Karpas-422 (cell line): ENCODE measurements at places on chromosomes 11 and 22. TPM values are rescaled to one million over a fixed set of nuclear protein-coding genes. Genes with fewer than 3 reads are reported as not detected.

SLC22A8 gene
- total RNA-seq: not detected in 2 replicates

OPCML gene
- not detected in 2 replicates for total RNA-seq

ABTB2 gene
- total RNA-seq: not detected in 2 replicates

DNA sequence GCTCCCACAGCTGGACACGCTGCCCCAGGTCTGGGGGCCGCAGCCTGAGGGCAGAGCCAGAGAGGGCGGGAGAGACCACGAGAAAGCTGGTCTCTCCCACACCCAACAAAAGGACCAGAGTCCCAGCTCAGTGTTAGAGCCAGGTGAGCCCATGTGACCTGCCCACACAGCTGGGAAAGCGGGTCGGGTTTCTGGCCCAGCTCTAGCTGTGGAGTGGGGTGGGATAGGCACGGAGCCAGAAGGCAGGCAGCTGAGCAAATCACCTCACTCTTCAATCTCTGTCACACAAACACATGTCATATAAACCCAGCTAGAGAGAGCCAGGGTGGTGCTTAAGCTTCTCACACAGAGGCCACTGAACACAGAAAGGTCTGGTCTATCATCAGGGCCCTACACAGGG is 7.8 kb upstream of the EIF3D start:
- no peak overlapping the region for H3K4me3 ChIP-seq
- no peaks in the 10 kb centered on the region for H3K4me1 ChIP-seq
- DNase-seq: no peak
- no peaks in the 10 kb centered on the region for H3K27me3 ChIP-seq
- no peak overlapping the region for H3K27ac ChIP-seq

DNA sequence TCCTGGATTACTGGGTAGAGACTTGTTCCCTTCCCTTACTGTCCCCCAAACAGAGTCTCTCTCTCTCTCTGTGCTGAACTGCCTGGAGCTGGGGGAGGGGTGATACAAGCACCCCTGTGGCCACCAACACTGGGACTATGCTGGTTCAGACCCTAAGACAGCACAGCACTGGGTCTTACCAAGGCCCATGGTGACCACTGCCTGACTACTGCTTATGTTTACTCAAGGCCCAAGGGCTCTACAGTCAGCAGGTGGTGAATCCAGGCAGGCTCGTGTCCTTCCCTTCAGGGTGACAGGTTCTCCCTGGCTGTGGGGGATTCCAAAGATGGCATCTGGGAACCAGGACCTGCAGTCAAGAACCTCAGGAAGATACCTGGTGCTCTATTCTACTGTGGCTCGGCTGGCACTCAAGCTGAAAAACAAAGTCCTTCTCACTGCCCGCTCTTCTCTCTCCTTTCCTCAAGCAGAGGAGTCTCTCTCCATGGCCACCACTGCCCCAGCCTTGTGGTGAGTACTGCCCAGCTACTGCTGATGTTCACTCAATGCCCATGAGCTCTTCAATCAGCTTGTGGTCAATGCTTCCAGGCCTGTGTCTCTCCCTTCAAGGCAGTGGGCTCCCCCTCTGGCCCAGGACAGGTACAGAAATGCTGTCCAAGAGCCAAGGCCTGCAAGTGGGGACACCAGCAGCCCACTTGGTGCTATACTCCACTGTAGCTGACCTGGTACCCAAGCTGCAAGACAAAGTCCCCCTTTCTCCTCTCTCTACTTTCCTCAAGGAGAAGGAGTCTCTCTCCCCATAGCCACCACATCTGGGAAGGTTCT is 41.8 kb upstream of the SHANK2 start:
- H3K36me3 ChIP-seq: no peaks in the 10 kb centered on the region
- no peak overlapping the region for H3K4me3 ChIP-seq
- no peak for DNase-seq
- no peaks in the 10 kb centered on the region for H3K4me1 ChIP-seq
- H3K27ac ChIP-seq: no peak overlapping the region

DNA sequence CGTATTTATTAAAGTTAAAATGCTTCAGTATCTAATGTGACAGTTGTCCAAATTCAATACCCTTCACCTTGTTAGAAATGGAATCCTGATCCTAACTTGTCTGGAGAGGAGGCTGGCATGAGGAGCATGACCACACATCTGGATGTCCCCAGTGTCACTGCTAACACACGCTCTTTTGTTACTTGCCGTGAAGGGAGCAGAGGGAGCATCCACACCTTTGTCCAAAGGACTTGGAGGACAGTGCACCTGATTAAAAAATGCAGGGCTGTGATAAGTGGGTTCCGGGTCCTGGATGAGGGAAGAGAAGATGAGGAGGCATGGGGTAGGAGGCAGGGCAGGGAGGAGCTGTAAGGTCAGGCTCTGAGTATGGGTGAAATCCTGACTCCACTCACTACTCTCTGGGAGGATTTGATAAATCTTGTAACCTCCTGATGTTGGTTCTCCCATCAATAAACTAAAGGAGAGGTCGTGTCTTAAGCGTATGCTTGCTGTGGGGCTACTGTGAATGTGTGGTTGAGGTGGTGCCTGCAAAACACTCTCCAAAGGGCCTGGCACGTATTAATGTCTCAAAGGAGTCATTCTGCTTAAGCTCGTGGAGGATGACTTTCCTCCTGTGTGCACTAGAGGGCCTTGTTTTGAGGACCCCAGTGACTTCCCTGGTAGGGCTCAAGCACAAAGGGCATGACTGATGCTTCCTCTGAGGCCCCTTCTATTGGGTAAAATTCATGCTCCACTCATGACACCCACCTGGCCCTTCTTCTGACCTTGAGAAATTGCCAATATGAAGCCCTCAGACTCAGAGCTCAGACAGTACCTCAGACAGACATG is 16.8 kb upstream of the IGLL5 start:
- peak overlapping the region; percentile 99 for H3K27ac ChIP-seq
- H3K27me3 ChIP-seq: no peaks in the 10 kb centered on the region
- no peak overlapping the region for H3K4me3 ChIP-seq

DNA sequence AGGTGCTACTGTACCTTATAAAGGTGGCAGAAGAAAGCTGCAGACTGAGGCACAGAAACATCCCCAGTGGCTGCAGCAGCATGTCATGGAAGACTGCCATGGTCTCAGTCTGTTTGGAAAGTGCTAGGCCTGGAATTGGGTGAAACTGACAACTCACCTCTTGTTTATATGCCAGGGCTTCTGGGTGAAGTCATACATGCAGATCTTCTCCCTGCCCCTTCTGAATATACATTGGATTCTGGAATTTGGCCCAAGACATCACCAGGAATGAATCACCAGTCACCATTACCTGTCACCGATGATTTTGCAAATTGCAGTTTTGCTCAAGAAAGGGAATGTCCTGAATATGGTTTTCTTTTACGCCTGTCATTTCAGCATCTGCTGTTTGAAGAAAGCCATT is at the start of gene PLET1:
PLET1 (minus strand) TSS at position 371 of the 400 bp plus-strand sequence; CDS start at position 100, 271 bp downstream.
- H3K27ac ChIP-seq: no peak within 1 kb of the TSS
- no peak within 1 kb of the TSS for H3K4me3 ChIP-seq
- no peak for DNase-seq
- H3K27me3 ChIP-seq: no peaks in the 10 kb centered on the region
- no peaks in the 10 kb centered on the region for H3K36me3 ChIP-seq
- H3K4me1 ChIP-seq: no peaks in the 10 kb centered on the region

DNA sequence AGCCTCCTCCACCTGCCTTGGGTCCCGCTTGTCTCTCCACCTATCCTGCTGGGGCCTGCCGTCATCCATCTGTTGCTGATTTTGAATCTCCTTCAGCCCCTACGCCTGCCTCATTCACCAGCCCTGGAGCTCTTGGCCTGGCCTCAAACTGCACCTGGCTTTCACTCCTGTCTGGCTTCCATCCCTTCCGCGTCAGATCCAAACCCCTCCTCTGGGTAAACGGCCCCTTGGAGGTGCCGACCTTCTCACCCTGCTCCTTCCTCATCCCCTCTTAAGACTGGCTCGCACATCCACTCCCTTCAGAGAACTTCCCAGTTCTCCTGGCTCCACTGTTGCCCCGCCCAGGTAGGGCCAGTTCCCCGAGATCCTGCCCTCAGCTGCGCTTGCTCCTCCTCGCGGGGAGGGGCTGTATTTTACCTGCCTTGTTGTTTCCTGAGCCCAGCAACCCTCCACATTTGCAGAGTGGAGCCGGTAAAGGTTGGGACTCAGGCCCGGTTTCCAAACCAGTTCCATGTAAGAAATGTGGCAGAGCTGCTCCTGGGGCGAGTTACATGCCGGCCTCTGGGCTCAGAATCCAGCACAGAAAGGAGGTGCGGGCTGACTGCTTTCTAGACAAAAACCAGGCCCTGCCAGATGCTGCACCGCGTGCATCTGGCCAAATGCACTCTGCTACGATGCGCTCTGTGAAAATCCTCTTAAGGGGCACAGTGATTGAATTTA is 13.9 kb upstream of the SHANK2 start:
- H3K27ac ChIP-seq: no peak overlapping the region
- H3K27me3 ChIP-seq: no peaks in the 10 kb centered on the region
- H3K36me3 ChIP-seq: no peaks in the 10 kb centered on the region
- H3K4me3 ChIP-seq: no peak overlapping the region
- DNase-seq: no peak
- H3K4me1 ChIP-seq: no peaks in the 10 kb centered on the region

- H3K4me1 ChIP-seq: no peaks in the 10 kb centered on the region
- no peaks in the 10 kb centered on the region for H3K36me3 ChIP-seq
Measured at GRCh38 chr11:10072142-10072541, 221.9 kb downstream of the SBF2 start.

GRCh38 chr11:59224351-59224928 is 11.7 kb upstream of the MPEG1 start:
- DNase-seq: peak; percentile 51
- H3K36me3 ChIP-seq: no peaks in the 10 kb centered on the region
- peaks cover 24% of the 10 kb centered on the region for H3K4me1 ChIP-seq
- H3K27ac ChIP-seq: no peak overlapping the region
- no peaks in the 10 kb centered on the region for H3K27me3 ChIP-seq

GRCh38 chr11:37881741-37882140 is 1283.7 kb upstream of the RAG2 start:
- no peak overlapping the region for H3K27ac ChIP-seq
- H3K36me3 ChIP-seq: no peaks in the 10 kb centered on the region
- DNase-seq: no peak
- H3K4me1 ChIP-seq: no peaks in the 10 kb centered on the region
- H3K27me3 ChIP-seq: no peaks in the 10 kb centered on the region
- H3K4me3 ChIP-seq: no peak overlapping the region

DNA sequence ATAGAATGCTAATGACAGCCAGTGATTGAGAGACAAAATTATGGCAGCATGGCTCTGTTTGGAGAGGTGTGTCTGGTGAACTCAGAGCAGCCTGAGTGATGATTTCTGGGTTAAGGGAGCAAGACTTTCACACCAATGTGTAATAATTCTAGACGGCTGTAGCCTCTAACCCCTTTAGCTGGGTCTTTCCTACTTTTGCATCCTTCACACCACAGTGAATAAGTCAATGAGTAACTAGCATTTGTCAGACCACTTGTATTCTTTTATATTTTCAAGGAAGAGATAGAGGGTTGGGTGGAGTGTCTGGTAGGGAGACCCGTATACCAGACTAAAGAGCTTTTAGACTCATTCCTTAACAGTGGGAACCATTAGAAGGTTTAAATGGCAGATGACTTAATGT is 50.4 kb downstream of the ATXN10 start:
- H3K4me1 ChIP-seq: peaks cover 13% of the 10 kb centered on the region
- no peak overlapping the region for H3K4me3 ChIP-seq
- no peak overlapping the region for H3K27ac ChIP-seq
- no peaks in the 10 kb centered on the region for H3K27me3 ChIP-seq
- no peak for DNase-seq
- H3K36me3 ChIP-seq: peaks cover 54% of the 10 kb centered on the region

GRCh38 chr22:38657045-38657909 is 839 bp downstream of the CBY1 start:
- H3K4me1 ChIP-seq: peaks cover 13% of the 10 kb centered on the region
- no peaks in the 10 kb centered on the region for H3K27me3 ChIP-seq
- H3K27ac ChIP-seq: peak overlapping the region; percentile 79
- peak overlapping the region; percentile 83 for H3K4me3 ChIP-seq

- H3K36me3 ChIP-seq: no peaks in the 10 kb centered on the region
- no peak overlapping the region for H3K27ac ChIP-seq
- DNase-seq: no peak
- H3K4me1 ChIP-seq: no peaks in the 10 kb centered on the region
- no peak overlapping the region for H3K4me3 ChIP-seq
Measured at GRCh38 chr11:110366291-110366690, 63.5 kb upstream of the FDX1 start.

GRCh38 chr11:79404806-79405205 is 36.0 kb downstream of the TENM4 start:
- no peak overlapping the region for H3K4me3 ChIP-seq
- no peak overlapping the region for H3K27ac ChIP-seq
- peaks cover 13% of the 10 kb centered on the region for H3K4me1 ChIP-seq
- no peaks in the 10 kb centered on the region for H3K27me3 ChIP-seq
- no peaks in the 10 kb centered on the region for H3K36me3 ChIP-seq
- no peak for DNase-seq

DNA sequence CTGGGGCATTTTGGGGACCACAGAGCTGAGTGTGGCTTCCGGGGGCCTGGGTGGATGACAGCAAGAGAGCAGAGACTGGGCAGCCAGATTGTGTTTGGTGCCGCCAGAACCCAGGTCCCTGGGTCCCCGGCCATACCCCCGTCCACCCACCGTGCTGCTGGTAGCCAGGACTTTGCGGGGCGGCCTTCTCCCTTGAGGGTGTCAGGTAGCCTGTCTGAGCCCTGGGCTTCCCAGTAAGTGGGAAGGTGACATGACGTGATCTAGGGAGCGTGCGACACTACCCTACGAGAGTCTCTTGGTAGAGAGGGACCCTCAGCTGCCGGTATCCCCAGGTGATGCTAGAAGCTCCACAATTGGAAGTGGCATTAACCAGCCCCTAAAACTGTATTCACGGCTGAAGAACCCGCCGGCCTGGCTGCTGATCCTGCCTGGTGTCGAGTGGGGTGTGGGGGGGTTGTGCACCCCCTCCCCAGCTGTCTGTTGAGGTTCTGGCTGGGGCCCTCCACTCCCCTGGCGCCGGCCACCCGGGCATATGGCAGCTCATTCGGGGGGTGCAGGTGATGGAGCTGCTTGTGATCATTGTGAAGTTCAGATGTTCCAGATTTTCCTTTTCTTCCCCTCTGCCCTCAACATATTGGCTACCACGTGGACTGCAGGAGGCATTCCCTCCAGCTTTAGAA is 66.9 kb downstream of the MPPED1 start:
- no peak for DNase-seq
- H3K36me3 ChIP-seq: no peaks in the 10 kb centered on the region
- no peak overlapping the region for H3K27ac ChIP-seq
- no peaks in the 10 kb centered on the region for H3K27me3 ChIP-seq
- no peak overlapping the region for H3K4me3 ChIP-seq

DNA sequence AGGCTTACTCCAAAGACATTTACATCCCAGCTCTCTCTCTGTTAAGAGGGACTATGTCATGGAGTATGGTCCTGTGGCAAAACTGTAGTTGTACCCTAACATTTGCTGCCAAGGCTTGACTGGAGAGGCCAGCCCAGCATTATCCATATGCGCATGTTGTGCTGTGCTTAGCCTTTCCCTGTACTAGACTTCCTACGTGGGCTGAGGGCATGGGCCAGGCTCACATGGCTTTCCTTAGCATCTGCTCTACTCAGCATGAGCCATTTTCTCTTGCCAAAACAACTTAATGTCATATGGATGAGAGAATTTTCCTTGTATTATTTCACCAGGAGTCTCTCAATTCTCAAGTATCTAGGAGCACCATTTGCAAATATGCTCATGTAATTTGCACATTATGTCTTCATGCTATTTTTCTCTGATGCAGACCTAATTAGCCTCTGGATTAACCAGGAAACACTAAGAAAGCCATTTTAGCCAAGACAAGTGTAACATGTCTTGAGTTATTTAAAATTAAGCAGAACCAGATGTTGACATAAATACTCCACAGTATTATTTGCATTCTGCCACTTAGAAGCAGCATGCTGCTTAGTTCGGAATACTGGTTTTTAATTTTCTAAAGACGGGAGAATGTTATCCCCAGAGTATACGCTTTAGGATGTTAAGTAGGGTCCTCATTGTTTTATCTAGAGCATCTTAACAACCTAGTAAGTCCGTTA is 71.7 kb upstream of the FAR1 start:
- no peak for DNase-seq
- H3K27me3 ChIP-seq: no peaks in the 10 kb centered on the region
- H3K4me3 ChIP-seq: no peak overlapping the region
- no peaks in the 10 kb centered on the region for H3K36me3 ChIP-seq
- H3K27ac ChIP-seq: no peak overlapping the region
